ENCODE measurements at places on chromosomes 7 and 10. TPM values are rescaled to one million over a fixed set of nuclear protein-coding genes. Genes with fewer than 3 reads are reported as not detected.

DNA sequence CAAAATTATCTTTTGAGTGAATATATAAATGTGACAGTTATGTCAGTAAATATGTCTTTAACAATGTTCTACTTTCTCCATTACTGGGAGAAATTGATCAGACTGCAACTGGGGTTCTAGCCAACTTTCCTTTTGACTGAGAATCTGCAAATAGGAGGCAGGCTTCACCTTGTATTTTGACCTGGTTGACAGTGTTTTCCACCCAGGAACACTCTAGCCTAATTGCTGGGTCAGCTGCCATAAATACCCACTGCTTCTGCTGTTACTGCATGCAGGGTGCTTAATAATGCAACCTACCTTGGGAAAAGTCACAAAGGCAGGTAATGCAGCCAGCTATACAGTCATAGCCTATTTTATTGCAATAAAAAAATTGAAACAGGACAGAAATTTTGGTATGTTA, 319.0 kb downstream of the DGKB start:
- no peak for DNase-seq

DNA sequence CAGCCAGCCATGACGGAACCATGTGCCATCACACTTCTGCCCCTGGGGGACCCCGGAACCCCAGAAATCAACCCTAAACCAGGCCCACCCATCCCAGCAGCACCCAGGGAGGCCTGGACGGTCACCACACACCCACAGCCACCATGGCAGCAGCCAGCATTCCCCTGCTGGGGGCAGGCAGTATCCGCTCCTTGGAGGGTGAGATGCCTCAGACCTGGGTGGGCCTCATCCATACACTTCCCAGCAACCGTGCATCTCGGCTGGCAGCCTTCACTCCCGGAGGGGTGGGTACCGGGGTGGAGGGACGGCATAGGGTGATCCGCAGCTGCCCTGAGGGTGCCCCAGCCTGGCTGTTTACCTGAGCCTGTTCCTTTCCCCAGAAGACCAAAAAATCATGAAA, 69.1 kb upstream of the FAM20C start:
- DNase-seq: no peak

GRCh38 chr7:44471436-44471835, 19.0 kb downstream of the NUDCD3 start:
- no peak for DNase-seq

DNA sequence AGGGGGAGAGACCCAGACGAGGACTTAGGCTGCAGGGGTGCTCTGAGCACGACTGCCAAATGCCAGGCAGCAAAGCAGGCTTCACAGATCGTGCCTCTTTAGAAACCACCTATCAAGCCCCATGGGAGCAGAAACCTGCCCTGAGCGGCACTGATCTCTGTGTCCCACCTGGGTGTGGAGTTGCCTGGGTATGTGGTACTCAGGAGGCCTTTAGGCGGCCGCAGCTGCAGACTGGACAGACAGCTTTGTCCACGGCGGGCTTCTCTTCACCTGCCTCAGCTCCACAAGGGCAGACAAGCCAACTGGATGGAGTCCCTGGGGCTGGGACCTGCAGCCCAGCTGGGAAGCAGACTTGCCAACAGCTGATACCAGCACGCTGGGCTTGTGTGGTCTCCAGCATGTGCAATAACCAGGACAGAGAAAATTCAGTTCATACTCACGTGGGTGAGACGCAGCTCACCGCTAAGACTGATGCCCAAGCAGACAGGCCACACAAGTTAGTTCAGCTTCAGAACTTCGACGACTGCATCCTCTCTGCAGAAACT, 163.2 kb downstream of the EBF3 start:
- DNase-seq: peak; percentile 62

GRCh38 chr10:2202401-2202800, 465.1 kb upstream of the ADARB2 start:
- no peak for DNase-seq

DNA sequence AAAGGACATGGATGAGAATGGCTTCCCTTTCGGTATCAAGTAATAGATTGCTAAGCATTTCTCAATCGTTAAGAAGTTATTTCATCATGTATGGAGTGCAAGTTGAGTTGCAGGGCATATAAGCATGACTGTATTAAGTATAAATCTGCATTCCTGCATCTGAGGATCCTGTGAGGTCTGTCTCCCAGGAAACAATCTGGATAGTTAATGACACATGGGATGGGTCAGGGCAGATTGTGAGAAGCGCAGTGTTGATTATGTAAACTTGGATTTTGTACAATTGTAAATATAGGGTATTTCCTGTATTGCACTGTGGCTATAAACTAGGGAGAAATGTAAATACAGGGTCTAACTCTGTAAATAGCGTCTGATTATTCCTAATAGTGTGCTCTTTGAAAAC, 102.6 kb downstream of the PLXDC2 start:
- DNase-seq: no peak

DNA sequence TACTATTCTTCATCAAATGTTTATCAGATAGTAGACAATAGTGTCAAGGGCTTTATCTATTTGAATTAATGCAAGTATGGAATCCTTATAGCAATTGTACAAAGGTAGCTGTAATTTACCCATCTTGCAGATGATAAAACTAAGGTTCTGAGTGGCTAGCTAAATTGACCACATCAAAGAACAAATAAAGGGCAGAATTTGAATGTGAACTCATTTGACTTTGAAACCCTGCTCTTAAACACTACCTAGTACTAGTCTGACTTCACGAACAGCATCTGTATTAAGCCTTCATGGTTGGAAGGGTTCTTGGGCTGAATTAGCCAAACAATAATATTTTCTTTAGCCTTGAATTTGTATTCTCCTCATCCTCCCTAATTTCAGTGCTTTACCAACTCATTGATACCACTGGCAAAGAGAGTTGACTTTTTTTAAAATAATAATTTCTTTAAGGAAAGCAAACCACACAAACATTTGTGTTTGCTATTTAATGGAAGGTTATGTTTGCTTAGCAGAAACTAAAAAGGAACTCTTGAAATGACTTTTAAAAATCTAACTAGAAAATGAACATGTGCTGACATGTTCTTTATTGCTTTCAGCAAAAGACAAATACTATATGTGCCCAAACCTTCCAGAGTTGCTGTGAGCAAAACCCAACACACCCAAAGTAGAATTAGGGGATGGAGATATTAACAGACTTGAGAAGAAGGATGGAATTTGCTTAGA, 322.6 kb downstream of the RNLS start:
- DNase-seq: no peak

DNA sequence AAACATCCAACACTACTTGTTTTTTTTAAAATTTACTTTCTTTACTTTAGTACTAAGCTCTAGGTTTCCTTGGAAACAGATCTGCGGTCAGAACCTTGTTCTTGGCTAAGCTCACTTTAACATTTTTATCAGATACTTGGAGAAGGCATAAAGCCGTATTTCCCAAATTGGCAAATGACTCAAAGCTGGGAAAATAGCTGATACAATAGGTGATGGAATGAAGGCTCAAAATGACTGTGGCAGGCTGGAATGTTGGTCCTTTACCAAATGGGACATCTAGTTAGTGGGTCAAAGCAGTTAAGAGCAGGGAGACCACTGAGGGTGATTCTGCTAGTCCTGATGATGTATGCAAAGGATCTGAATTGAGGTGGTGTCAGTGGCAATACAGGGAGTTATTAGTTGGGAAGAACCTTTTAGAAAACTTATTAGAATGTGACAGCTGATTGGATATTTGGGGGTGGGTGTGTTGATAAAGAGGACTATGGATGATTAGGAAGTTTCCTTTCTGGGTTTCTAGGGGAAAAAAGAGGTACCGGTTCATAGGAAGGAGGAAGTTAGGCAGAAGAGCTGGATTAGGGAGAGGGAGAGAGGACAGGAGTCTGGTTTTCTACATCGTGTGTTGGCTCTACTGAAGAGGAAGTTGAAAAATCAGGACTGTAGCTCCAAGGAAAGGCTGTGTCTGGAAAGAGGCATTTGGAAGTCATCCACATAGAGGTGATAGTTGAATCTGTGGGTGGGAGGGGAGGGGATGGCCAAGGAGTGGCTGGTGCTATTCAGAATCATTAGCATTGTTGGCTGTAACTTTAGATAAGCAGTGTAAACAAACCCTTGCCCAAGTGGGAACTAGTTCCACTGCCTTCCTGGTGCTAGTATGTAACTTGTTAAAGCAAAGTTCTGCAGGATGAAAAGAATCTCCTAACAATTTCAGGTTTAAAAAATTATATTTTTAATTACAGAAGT, 13.1 kb downstream of the PLCE1 start:
- peak; percentile 90 for DNase-seq

- DNase-seq: no peak
These were observed 8.6 kb downstream of the ZNF786 start for GRCh38 chr7:149081914-149082313.

DNA sequence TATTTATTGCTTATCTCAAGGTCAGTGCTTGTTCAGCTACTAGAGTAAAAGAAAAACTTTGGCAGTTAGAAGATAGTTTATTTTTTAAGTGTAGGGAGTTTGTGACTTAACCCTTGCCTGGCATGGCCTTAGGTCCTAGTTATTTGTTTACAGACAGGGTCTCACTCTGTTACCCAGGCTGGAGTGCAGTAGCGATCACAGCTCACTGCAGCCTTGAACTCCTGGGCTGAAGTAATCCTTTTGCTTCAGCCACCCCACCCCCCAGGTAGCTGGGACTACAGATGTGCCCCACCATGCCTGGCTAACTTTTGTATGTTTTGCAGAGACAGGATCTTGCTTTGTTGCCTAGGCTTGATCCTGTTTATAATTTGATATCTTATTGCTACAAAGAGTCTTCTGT, 4.2 kb downstream of the ANLN start:
- no peak for DNase-seq

- DNase-seq: no peak
These were observed 7.7 kb downstream of the UBTD1 start for GRCh38 chr10:97506199-97506991.

DNA sequence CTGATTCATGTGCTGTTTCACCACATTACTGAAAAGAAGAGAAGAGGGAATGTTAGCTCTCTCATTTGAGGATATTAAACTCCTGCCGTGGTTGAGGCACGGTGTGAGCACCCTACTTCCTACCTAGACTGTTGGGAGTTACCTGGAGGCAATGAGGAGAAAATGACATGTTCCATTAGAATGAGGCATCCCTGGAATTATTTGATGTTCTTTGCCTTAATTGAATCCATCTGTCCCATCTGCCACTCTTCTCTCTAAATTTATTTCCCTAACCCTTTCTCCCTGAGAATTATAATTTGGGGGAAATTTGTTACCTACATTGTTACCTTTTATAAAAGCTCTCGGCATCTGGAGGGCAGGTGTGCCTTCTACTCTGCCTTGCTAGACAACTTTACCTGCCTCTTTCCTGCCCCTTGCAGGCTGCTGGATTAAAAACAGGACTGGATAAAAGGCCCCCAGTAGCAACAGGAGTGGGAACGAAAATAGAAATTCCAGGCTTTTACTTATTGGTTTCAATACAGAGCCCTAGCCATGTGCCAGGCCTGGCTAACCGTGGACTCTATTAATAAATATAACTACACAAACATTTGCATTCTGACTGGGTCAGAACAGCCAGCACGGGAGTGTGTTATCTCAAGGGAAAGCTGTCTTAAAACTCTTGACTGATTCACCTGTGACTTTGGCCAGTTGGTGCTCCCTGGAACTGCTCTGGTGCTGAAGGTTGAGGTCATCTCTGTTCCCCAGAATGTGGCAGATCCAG, 4.4 kb upstream of the ATXN7L1 start:
- peak; percentile 8 for DNase-seq

GRCh38 chr10:89337484-89337883, 9.7 kb downstream of the IFIT3 start:
- peak; percentile 27 for DNase-seq

GRCh38 chr7:142481548-142481947, 223.7 kb upstream of the PRSS58 start:
- DNase-seq: peak; percentile 60

DNA sequence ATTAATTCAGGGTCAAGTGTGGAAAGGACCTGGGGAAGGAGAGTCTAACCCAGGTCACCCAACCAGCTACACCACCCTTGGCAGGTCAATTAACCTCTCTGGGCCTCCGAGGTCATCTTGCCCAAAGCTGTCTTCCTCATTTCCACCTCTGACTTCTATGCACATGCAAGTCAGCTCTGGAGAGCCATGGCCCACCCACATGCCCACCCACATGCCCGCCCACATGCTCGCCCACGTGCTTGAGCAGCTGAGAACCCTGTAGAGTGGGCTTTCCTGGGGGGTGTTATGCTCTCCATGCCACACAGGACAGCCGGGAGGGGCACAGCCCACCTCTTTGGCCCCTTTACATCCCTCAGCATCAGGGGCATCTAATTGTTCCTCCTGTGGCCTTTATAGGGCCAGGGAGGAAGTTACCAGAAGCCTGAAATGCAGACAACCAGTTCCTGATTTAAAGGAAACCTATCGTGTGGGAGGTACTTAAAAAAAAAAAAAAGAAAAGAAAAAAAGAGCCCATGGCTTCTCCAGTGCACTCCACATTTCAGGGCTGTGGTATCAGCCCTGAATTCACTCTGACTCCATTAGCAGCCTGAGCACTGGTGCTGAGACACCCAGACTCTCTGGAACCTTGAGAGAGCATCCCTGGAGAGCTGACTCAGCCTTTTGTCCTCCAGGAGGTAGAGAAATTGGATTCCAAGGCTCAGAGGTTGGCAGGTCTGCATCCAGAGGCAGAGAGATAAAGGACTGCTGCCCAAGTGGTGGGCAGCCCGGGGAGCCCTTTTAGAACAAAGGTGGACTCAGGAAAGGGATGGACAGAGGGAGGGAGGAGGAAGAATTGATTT, 176.2 kb upstream of the ZMIZ1 start:
- no peak for DNase-seq

- peak; percentile 48 for DNase-seq
These were observed 1.4 kb downstream of the LANCL2 start for GRCh38 chr7:55366461-55367070.

DNA sequence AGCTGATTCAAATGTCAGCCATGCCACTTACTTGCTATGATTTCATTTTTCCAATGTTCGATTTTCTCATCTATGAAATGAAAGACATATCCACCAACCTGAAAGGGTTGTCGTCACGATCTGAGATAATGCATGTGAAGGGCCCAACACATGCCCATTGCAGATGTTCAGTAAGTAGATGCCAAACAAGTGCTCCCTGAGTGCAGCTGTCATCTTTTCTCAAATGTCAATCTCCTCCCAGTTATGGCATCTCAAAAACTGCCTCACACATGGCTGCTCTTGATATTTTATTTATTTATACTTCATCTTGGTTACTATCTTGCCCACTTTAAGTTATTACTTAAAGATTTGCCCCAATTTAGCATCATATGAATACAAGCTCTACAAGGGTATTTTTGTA, 16.8 kb downstream of the CPEB3 start:
- peak; percentile 60 for DNase-seq

NUTM2A gene
- 0.47 TPM for total RNA-seq

EPDR1 gene
- 357 TPM for total RNA-seq

OR13A1 gene
- total RNA-seq: not detected

PPP1R3A gene
- total RNA-seq: 6.9 TPM

OIT3 gene
- 0.51 TPM for total RNA-seq

TACR2 gene
- 0.08 TPM for total RNA-seq

ZNF485 gene
- 3.9 TPM for total RNA-seq

HSPB1 gene
- total RNA-seq: 809 TPM

MBL2 gene
- not detected for total RNA-seq

MKRN1 gene
- total RNA-seq: 68.2 TPM

IL2RA gene
- not detected for total RNA-seq

SEC23IP gene
- total RNA-seq: 21.4 TPM

SMO gene
- total RNA-seq: 4.3 TPM

PTPRZ1 gene
- total RNA-seq: not detected

C10orf53 gene
- total RNA-seq: not detected
